CD14-positive monocyte (primary cell): ENCODE measurements at places on chromosomes 12 and 14. TPM values are rescaled to one million over a fixed set of nuclear protein-coding genes. Genes with fewer than 3 reads are reported as not detected.

Gene NOVA1
- polyA plus RNA-seq = not detected

Gene TDG
- 20.1 TPM for polyA plus RNA-seq

Gene SAMD4A
- polyA plus RNA-seq = 8.6 TPM

- H3K4me3 ChIP-seq = no peak overlapping the region
- DNase-seq = no peak
- H3K4me1 ChIP-seq = no peaks in the 10 kb centered on the region
- no peaks in the 10 kb centered on the region for H3K36me3 ChIP-seq
These were observed 176.7 kb downstream of the PAH start for GRCh38 chr12:102740141-102740955.

DNA sequence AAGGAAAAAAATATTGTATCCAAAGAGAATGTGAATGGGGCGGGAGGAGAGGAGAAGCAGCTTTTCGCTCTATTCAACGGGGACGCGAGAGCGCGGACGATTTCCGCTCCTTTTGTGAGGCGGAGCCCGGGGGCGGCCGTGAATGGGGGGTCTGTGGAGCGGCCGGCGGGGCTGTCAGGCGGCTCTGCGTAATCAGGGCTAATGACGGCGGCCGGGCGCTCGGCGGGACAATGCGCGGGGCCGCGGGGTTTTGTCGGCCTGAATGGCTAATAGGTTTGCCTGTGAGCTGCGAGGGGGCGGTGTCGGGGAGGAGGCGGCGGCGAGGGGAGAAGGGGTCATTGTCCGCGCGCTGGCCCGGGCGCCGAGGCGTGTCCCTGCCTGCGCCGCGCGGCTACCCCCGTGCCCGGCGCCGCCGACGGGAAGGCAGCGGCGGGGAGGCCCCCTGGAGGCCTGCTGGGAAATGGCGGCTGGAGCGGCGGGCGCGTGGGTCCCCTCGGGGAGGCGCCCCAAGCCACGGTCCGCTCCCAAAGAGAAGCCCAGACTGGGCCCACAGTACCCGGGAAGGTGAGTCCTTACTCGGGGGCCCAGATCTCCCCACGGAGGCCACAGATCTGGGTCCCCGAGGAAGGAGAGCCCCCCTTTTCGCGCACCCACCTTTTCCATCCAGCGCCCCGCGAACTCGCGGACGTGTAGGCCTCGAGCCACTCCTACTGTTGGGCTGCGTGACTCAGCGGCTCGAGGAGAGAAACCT lies 6.0 kb downstream of the SIX6 start:
- H3K36me3 ChIP-seq = no peaks in the 10 kb centered on the region
- H3K4me1 ChIP-seq = peaks cover 15% of the 10 kb centered on the region
- no peak overlapping the region for H3K4me3 ChIP-seq

- H3K27me3 ChIP-seq = no peaks in the 10 kb centered on the region
- H3K27ac ChIP-seq = no peak overlapping the region
- no peak for DNase-seq
- no peaks in the 10 kb centered on the region for H3K4me1 ChIP-seq
These were observed 44.7 kb downstream of the PALS1 start for GRCh38 chr14:67285876-67286452.

DNA sequence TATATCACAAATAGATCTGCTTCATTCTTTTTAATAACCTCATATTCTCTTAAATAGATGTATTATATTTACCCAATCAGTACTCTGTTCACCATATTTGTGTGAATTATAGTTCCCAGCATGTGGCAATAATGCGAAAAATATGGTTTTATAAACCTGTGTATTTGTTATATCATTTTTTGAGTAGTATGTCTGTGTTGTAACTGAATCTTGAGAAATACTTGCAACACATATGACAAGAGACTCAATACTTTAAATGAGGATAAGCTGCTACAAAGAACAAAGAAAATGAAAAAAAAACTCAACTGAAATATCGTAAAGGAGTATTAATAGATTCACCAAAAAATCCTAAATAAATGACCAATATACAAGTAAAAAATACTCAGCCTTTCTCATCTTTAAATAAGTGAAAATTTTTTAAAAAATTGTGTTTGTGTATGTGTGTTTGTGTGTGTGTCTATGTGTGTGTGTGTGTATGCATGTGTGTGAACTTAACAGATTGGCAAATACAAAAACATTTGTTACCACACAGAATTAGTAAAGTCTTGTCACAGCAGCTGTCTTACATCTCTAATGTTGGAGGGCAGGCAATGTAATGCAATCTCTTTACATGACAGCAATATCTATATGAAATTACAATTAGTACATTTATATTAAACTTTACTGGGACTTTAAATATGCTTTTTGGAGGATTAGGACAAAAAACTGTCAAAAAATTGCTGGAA lies 441.9 kb upstream of the MGAT4C start:
- H3K4me3 ChIP-seq = no peak overlapping the region
- no peak for DNase-seq
- no peaks in the 10 kb centered on the region for H3K27me3 ChIP-seq
- no peak overlapping the region for H3K27ac ChIP-seq
- H3K4me1 ChIP-seq = no peaks in the 10 kb centered on the region

DNA sequence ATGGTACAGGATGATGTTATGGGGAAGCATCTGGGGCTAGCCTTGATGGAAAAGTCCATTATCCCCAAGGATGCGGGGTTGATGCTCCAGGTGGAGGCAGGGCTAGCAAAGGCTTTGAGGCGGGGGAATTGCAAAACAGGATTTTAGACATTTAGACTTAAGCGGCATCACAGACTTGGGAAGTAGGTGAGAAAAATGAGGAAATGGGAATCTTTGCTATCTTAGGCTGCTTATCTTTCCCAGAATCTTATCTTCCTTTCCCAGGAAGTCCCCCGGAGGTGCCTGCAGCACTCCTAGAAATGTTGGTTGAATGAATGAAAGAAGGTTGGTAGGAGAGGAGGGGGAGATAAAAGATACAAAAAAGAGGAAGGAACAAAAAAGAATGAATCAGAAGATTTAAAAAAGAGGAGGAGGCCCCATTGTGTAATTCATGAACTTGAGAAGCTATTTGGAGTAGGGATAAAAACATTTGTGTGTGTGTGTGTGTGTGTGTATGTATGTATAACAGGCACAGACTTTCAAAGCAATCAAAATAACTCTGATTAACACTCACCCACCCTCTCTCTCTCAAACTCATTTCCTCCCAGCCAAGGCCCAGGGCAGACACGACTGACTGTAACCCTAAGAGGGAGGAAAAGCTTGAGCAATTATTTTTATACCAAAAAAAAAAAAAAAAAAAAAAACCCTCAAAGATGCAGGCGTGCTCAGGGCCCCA lies 62.5 kb upstream of the TBX3 start:
- H3K4me3 ChIP-seq = no peak overlapping the region
- no peaks in the 10 kb centered on the region for H3K27me3 ChIP-seq
- H3K27ac ChIP-seq = peak overlapping the region; percentile 67
- no peaks in the 10 kb centered on the region for H3K36me3 ChIP-seq
- no peaks in the 10 kb centered on the region for H3K4me1 ChIP-seq

DNA sequence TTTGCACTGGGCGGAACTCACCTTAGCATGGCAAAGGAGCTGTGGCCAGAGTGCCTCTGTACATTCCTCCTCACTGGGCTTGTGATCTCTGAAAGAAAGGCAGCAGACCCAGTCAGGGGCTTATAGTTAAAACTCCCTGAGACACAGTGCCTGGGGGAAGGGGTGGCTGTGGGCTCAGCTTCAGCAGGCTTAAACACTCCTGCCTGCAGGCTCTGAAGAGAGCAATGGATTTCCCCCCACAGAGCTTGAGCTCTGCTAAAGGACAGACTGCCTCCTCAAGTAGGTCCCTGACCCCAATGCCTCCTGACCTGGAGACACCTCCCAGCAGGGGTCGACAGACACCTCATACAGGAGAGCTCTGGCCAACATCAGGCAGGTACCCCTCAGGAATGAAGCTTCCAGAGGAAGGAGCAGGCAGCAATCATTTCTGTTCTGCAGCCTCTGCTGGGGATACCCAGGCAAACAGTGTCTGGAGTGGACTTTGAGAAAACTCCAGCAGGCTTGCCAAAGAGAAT lies 327.5 kb upstream of the SLC16A7 start:
- H3K4me3 ChIP-seq = no peak overlapping the region
- no peak for DNase-seq
- H3K27ac ChIP-seq = no peak overlapping the region
- no peaks in the 10 kb centered on the region for H3K36me3 ChIP-seq
- no peaks in the 10 kb centered on the region for H3K27me3 ChIP-seq

GRCh38 chr12:116798719-116799118 lies 60.6 kb downstream of the RNFT2 start:
- DNase-seq = no peak
- H3K27ac ChIP-seq = no peak overlapping the region
- no peaks in the 10 kb centered on the region for H3K36me3 ChIP-seq

GRCh38 chr14:64444984-64445845 lies 20.1 kb upstream of the AKAP5 start:
- no peaks in the 10 kb centered on the region for H3K4me1 ChIP-seq
- no peak overlapping the region for H3K4me3 ChIP-seq
- peaks cover 32% of the 10 kb centered on the region for H3K36me3 ChIP-seq
- no peaks in the 10 kb centered on the region for H3K27me3 ChIP-seq
- DNase-seq = no peak

DNA sequence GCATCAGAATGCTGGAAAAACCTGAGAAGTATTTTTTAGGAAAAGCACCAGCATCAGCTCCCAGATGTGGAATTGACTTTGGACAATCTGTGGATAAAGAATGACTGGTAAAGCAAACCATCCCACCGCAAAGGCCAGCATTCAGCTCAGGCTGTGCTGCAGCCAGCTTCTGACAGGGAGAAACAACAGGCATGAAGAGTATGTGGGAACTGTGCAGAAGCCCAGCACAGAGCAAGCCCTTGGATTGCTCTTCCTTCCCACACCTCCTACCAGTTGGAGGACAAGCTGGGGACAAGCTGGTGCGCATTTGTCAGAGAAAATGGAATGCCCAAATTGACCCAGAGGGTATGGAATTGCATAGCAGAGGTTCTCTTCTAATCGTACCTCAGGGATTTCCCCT lies 228.1 kb downstream of the ANO2 start:
- H3K27ac ChIP-seq = no peak overlapping the region
- H3K27me3 ChIP-seq = peaks cover 4% of the 10 kb centered on the region
- no peaks in the 10 kb centered on the region for H3K36me3 ChIP-seq
- no peaks in the 10 kb centered on the region for H3K4me1 ChIP-seq
- no peak overlapping the region for H3K4me3 ChIP-seq
- no peak for DNase-seq

Gene RNFT2
- polyA plus RNA-seq = not detected

- H3K4me1 ChIP-seq = no peaks in the 10 kb centered on the region
- no peak for DNase-seq
- no peaks in the 10 kb centered on the region for H3K27me3 ChIP-seq
- no peak overlapping the region for H3K27ac ChIP-seq
- H3K4me3 ChIP-seq = no peak overlapping the region
These were observed 41.0 kb downstream of the APPL2 start for GRCh38 chr12:105194947-105195346.

DNA sequence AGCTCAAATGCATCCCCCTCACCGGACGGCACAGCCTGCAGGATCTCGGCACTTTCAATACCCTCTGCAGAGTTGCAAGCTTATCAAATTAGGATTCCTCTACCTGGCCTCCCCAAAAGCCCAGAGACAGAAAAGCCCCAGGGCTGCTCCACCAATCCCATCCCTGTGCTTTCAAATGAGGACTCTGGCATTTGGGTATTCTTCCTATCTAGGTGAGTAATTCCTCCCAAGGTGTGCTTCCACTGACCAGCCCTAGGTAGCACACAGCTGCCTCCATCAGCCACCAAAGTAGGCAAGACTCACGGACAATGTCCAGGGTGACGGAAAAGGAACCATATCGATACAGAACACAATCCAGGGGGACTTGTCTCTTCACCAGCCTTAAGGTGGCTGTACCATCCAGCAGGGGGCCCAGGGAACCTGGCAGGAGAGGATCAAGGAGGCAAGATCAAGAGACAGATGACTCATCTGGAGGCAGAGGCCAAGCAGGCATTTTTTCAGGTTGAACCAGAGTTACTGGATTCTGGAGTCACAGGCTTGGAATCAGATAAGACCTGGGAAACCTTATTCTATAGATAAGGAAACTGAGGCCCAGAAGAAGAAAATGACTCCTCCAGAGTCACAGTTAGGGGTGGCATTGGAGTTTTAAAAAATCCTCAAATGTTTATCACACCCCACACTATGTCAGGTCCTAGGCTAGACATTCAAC lies 9.9 kb downstream of the PMEL start:
- peaks cover 35% of the 10 kb centered on the region for H3K36me3 ChIP-seq
- DNase-seq = peak; percentile 16
- no peak overlapping the region for H3K4me3 ChIP-seq

DNA sequence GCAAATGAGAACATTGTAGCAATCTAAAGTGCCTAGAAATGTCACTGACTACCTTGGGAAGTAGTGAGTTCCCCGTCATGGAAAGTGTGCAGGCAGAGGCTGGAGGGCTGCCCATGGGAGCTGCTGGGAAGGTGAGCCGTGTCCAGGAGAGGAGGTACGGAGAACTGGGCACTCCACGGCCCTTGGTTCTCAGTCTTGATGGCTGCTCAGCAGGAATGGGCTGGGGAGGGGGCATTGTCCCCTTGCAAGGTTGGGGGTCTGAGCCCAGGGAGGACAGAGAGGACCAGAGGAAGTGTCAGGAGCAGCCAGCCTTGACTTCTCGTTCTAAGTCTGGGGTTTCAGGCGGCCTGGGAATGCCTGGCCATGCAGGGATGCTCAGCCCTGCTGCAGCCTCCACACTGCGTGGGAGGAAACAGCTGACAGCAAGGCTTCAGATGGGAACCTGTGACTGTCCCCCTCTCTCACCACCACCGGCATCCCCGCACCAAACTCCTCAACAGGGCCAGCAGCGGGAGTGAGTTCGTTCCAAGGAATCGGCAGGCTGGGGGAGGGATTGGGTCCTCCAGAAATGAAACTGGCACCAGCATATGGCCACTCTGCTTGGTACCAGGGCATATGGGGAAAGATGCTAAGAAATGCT lies 140.2 kb downstream of the BCL11B start:
- no peaks in the 10 kb centered on the region for H3K4me1 ChIP-seq
- no peaks in the 10 kb centered on the region for H3K36me3 ChIP-seq
- DNase-seq = no peak
- H3K4me3 ChIP-seq = no peak overlapping the region
- H3K27ac ChIP-seq = no peak overlapping the region

GRCh38 chr12:4947253-4947652 lies 37.5 kb downstream of the KCNA1 start:
- no peaks in the 10 kb centered on the region for H3K36me3 ChIP-seq
- H3K27ac ChIP-seq = no peak overlapping the region
- DNase-seq = no peak
- H3K27me3 ChIP-seq = peaks cover 7% of the 10 kb centered on the region

GRCh38 chr14:66610154-66610563 lies 102.2 kb downstream of the GPHN start:
- no peaks in the 10 kb centered on the region for H3K4me1 ChIP-seq
- no peak overlapping the region for H3K27ac ChIP-seq
- no peaks in the 10 kb centered on the region for H3K27me3 ChIP-seq
- no peak overlapping the region for H3K4me3 ChIP-seq
- DNase-seq = no peak
- no peaks in the 10 kb centered on the region for H3K36me3 ChIP-seq
